ENCODE measurements at places on chromosomes 3 and 15. TPM values are rescaled to one million over a fixed set of nuclear protein-coding genes. Genes with fewer than 3 reads are reported as not detected.

- no peaks in the 10 kb centered on the region for H3K27me3 ChIP-seq
- peaks cover 72% of the 10 kb centered on the region for H3K4me1 ChIP-seq
- peak overlapping the region; percentile 93 for H3K27ac ChIP-seq
- DNase-seq, result no peak
- peak overlapping the region; percentile 61 for H3K4me3 ChIP-seq
These were observed 51.9 kb downstream of the TBL1XR1 start for GRCh38 chr3:177145381-177145780.

Gene B3GALNT1
- 2.4 TPM for total RNA-seq

GRCh38 chr15:63434576-63435186 is 53.0 kb upstream of the CA12 start:
- H3K27me3 ChIP-seq, result peaks cover 4% of the 10 kb centered on the region
- H3K36me3 ChIP-seq, result no peaks in the 10 kb centered on the region
- no peak overlapping the region for H3K27ac ChIP-seq
- H3K4me1 ChIP-seq, result peaks cover 13% of the 10 kb centered on the region

Gene ROPN1
- not detected for total RNA-seq

Gene SCAANT1
- total RNA-seq, result not detected

Gene KNG1
- total RNA-seq, result not detected

GRCh38 chr3:23575697-23576096 is 230.1 kb upstream of the UBE2E1 start:
- no peaks in the 10 kb centered on the region for H3K36me3 ChIP-seq
- H3K27ac ChIP-seq, result no peak overlapping the region
- H3K4me1 ChIP-seq, result no peaks in the 10 kb centered on the region

Gene GRK7
- not detected for total RNA-seq

GRCh38 chr3:171248426-171249111 is 211.6 kb downstream of the TNIK start:
- no peak overlapping the region for H3K4me3 ChIP-seq
- peaks cover 4% of the 10 kb centered on the region for H3K36me3 ChIP-seq
- DNase-seq, result no peak
- H3K27me3 ChIP-seq, result no peaks in the 10 kb centered on the region

- H3K27ac ChIP-seq, result no peak overlapping the region
- H3K27me3 ChIP-seq, result no peaks in the 10 kb centered on the region
- H3K4me1 ChIP-seq, result peaks cover 6% of the 10 kb centered on the region
- H3K36me3 ChIP-seq, result peaks cover 14% of the 10 kb centered on the region
These were observed 81.3 kb downstream of the VGLL4 start for GRCh38 chr3:11562277-11562881.

- no peak overlapping the region for H3K27ac ChIP-seq
- H3K4me1 ChIP-seq, result no peaks in the 10 kb centered on the region
- no peak overlapping the region for H3K4me3 ChIP-seq
- no peaks in the 10 kb centered on the region for H3K36me3 ChIP-seq
These were observed 158.7 kb upstream of the NANOGP8 start for GRCh38 chr15:35243758-35244157.

Gene TRIM71
- not detected for total RNA-seq

Gene LTK
- total RNA-seq, result 0.13 TPM

- H3K27me3 ChIP-seq, result peaks cover 6% of the 10 kb centered on the region
- peaks cover 43% of the 10 kb centered on the region for H3K4me1 ChIP-seq
- peak overlapping the region; percentile 100 for H3K4me3 ChIP-seq
These were observed 3.6 kb downstream of the RNF168 start for GRCh38 chr3:196499807-196500524.

GRCh38 chr3:111112913-111113312 is 41.3 kb downstream of the NECTIN3 start:
- H3K36me3 ChIP-seq, result no peaks in the 10 kb centered on the region
- no peak for DNase-seq
- no peak overlapping the region for H3K4me3 ChIP-seq
- H3K4me1 ChIP-seq, result no peaks in the 10 kb centered on the region

GRCh38 chr15:77659350-77660321 is 26.9 kb upstream of the LINGO1 start:
- H3K4me1 ChIP-seq, result no peaks in the 10 kb centered on the region
- DNase-seq, result no peak
- no peak overlapping the region for H3K4me3 ChIP-seq
- peaks cover 6% of the 10 kb centered on the region for H3K27me3 ChIP-seq
- no peak overlapping the region for H3K27ac ChIP-seq
- no peaks in the 10 kb centered on the region for H3K36me3 ChIP-seq

DNA sequence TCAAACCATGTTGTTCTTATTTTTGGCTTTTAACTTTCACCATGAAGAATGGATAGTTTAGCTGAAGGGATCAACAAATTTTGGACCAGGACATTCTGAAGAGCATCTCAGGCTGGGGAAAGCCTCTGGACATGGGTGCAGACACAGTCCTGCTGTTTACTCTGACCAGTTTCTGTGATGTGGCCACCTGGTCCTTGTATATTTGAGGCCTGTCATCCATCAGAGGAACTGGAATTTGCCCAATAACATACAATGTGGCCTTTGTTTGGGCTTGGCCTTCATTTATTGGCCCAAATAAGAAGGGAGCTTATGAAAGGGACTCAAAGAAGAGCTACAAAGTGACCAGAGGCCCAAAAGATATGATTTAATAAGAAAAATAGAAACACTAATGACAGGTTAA is 127.9 kb downstream of the MYRIP start:
- no peak overlapping the region for H3K27ac ChIP-seq
- DNase-seq, result no peak
- no peaks in the 10 kb centered on the region for H3K4me1 ChIP-seq

Gene STAB1
- total RNA-seq, result 0.16 TPM

Gene SENP5
- total RNA-seq, result 45.3 TPM

- H3K36me3 ChIP-seq, result no peaks in the 10 kb centered on the region
- H3K27me3 ChIP-seq, result no peaks in the 10 kb centered on the region
- no peak overlapping the region for H3K4me3 ChIP-seq
- no peaks in the 10 kb centered on the region for H3K4me1 ChIP-seq
- H3K27ac ChIP-seq, result no peak overlapping the region
These were observed 253.4 kb downstream of the OCA2 start for GRCh38 chr15:27845535-27846369.

DNA sequence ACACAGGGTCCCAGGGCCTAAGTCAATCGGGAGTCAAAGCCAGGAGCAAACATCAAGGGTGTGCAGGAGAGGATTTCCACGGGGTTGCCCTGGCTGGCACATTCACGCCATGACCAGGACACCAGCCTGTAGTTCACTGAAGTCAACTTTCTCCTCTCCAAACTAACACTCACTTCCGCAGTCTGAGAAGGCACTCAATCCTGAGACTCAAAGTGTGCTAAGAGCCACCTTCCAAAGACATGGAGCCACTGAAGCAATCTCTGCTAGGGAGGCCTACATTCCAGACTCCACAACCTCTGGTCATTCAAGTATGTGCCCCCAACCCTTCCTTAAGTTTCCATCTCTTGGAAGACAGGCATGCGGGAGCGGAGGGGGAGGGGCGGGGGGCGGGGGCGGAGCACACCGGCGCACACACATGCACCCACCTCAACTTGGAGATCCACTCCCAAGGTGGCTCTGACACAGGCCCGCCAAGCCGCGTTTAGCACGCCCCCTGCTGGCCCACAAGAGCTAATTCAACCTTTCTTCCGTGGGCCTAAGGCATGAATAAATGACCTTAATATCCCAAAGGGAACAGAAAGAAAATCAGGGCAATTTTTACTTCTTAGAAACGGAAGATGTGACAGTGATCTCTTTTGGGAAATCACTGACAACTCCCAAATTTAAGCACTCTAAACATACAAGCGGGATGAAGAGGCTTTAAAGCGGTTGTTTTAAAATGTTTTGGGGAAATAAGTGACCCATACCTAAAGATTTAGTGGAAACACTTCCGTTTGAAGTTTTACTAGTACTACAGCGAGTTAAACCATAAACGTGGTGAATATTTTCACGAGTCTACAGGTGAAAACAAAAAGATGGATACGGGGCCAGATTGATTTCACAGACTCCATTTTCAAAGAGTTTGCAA is 162.5 kb upstream of the CHRNA7 start:
- H3K36me3 ChIP-seq, result no peaks in the 10 kb centered on the region
- H3K4me1 ChIP-seq, result peaks cover 15% of the 10 kb centered on the region
- no peak overlapping the region for H3K27ac ChIP-seq
- peak; percentile 35 for DNase-seq
- H3K27me3 ChIP-seq, result peaks cover 34% of the 10 kb centered on the region
- peak overlapping the region; percentile 65 for H3K4me3 ChIP-seq

- no peaks in the 10 kb centered on the region for H3K36me3 ChIP-seq
- no peak overlapping the region for H3K4me3 ChIP-seq
These were observed 5.8 kb upstream of the ATP11B start for GRCh38 chr3:182787302-182788036.

DNA sequence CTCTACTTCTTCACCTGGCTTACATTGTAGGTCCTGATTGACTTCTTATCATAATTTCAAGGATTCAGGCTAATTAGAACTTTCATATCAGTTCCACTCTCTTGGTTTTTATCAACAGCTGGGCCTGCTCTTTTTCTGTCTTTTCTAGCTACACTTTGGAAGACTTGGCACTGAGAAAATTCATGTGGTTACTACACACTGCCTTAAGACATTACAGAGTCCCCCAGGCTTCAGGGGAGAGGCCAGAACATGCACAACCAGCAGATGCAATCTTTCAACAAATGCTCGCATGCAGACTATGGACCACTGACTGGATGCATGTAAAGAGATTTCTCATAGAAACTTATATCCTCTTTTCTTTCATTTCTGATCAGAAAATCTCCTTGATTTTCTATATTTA is 423.5 kb downstream of the TUSC7 start:
- H3K4me1 ChIP-seq, result no peaks in the 10 kb centered on the region
- no peak overlapping the region for H3K4me3 ChIP-seq
- DNase-seq, result no peak
- H3K27me3 ChIP-seq, result no peaks in the 10 kb centered on the region

DNA sequence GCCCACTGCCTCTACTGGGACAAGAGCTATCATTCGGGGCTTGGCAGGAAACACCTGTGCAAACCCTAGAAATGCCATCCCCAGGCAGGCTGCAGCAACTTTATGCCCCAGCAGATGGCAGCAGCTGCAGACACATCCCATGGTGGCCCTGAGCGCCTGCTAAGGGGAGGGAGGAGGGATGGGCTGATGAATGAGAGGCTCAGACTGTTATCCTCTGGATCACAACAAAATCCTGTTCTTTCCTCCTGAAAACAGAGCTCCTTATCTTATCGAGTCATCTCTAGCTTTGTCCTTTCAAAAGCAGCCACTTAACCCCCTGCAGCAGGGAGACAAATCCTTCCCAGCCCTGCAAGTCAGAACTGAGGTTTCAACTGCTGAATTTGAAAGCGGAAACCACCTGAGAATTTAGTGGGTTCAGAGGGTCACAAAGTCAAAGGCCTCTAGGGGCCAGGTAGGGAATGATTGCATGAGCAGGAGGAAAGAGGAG is 90.6 kb upstream of the PROK2 start:
- H3K36me3 ChIP-seq, result no peaks in the 10 kb centered on the region
- H3K4me3 ChIP-seq, result no peak overlapping the region
- peak overlapping the region; percentile 59 for H3K27ac ChIP-seq

DNA sequence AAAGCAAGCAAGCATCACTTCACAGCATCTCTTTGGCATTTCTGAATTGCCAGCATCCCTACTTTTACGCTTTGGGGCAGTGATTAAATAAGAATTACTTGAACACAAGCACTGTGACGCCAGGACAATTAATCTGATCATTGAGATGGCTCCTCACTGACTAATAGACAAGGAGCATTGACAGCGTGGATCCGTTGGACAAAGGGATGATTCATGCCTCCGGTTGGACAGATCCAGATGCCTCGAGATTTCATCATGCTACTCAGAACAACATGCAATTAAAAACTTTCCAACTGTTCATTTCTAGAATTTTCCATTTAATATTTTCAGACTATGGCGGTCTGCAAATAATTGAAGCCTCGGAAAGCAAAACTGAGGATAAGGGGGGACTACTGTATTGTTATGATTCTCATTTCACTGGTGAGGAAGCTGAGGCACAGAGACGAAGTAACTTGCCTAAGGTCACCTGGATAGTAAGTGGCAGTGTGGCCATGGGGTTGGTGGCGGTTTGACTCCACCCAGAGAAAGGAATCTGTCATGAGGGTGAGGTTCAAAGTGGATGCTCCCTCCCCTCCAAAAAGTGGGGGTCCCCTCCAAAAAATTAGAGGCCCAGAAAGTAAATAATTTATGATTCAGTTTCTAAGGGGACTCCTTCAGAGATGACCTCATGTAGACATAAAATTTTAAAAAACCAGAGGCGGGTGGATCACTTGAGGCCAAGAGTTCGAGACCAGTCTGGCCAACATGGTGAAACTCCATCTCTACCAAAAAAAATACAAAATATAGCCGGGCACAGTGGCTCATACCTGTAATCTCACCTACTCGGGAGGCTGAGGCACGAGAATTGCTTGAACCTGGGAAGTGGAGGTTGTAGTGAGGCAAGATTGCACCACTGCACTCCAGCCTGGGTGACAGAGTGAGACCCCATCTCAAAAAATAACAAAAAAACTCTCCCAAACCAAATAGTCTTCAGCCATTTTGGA is 12.3 kb upstream of the PGPEP1L start:
- no peaks in the 10 kb centered on the region for H3K36me3 ChIP-seq
- DNase-seq, result no peak
- H3K27me3 ChIP-seq, result peaks cover 38% of the 10 kb centered on the region
- H3K4me3 ChIP-seq, result no peak overlapping the region
- no peak overlapping the region for H3K27ac ChIP-seq
- H3K4me1 ChIP-seq, result no peaks in the 10 kb centered on the region

Gene TMEM202
- total RNA-seq, result not detected

Gene PLA2G4D
- total RNA-seq, result not detected

DNA sequence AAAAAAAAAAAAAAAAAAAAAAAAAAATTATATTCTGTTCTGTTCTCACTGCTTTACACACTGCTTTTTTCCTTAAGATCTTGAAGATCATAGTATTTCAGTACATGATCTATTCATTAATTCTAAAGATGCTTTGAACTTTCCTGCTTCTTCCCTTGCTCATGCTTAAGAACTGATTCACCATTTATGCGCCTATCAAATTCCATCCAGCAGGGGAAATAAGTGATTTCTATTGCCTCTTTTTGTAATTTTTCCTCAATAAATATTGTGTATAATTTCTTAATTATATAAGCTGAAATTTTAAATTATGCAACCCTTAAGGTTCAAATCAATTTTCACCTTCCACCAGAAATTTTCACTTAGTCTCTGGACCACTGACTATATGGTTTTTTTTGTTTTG is 10.6 kb downstream of the DENND6A start:
- peaks cover 38% of the 10 kb centered on the region for H3K4me1 ChIP-seq
- H3K4me3 ChIP-seq, result no peak overlapping the region
- DNase-seq, result no peak
- H3K27me3 ChIP-seq, result no peaks in the 10 kb centered on the region
- H3K27ac ChIP-seq, result no peak overlapping the region
- H3K36me3 ChIP-seq, result peaks cover 25% of the 10 kb centered on the region

GRCh38 chr3:16132190-16132589 is 42.3 kb upstream of the GALNT15 start:
- no peak overlapping the region for H3K27ac ChIP-seq
- DNase-seq, result no peak
- H3K4me3 ChIP-seq, result no peak overlapping the region
- H3K36me3 ChIP-seq, result no peaks in the 10 kb centered on the region
- no peaks in the 10 kb centered on the region for H3K4me1 ChIP-seq
